ENCODE measurements at places on chromosomes 1 and 21.
A peak's percentile ranks its signal among the peaks of the same experiment; 100 is the strongest.

DNA sequence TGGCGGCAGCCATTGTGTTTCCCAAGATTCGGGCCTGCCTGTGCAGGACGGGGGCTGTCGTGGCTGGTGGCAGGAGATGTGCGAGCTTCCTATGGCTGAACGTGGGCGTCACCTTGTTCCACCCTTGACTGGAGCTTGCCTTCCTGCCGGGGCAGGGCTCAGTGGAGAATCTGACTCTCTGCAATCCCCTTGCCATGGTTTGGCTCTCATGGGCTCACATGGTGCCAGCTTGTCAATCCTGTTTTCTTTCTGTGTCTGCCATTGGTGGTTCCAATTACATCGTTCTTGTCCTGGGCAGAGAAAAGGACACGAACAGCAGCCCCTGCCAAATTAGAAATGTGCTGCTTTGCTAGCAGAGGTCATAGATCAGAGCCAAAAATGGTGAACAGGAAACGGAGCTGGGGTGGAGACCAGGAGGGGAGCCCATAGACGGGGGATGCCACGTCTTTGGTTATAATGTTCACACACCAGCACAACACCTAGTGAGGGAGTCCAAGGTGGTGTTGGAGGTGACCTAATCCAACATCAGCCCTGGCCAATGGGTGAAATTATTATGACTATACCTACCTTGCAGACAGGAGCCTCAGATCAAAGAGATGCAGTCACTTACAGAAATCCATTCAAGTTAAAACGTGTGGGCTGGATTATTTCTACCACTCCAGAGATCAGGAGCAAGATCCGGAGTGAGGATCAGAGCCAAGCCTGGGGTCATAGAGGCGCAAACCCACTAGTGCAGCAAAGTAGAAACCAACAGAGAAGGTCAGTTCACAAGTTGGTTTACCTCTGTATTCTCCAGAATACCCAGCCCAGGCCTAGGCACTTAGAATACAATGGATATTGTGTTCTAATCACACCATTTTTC is 253.1 kb downstream of the SIPA1L2 start:
- DNase-seq: no peak

DNA sequence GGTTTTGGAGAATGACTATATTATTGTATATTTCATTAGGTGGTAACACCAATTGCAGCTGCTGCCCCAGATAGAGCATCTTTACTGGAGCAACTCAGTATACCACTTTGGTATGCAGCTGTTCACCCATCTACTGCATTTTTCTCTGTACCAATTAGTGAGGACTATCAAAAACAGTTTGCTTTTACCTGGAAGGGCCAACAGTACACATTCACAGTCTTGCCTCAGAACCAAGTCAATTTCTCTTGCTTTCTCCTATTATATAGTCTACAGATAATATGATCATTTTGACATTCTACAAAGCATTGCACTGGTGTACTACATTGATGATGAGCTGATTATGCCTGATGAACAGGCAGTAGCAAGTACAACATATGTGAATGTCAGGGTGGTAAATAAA is 99.3 kb downstream of the PTPRU start:
- no peak for DNase-seq

DNA sequence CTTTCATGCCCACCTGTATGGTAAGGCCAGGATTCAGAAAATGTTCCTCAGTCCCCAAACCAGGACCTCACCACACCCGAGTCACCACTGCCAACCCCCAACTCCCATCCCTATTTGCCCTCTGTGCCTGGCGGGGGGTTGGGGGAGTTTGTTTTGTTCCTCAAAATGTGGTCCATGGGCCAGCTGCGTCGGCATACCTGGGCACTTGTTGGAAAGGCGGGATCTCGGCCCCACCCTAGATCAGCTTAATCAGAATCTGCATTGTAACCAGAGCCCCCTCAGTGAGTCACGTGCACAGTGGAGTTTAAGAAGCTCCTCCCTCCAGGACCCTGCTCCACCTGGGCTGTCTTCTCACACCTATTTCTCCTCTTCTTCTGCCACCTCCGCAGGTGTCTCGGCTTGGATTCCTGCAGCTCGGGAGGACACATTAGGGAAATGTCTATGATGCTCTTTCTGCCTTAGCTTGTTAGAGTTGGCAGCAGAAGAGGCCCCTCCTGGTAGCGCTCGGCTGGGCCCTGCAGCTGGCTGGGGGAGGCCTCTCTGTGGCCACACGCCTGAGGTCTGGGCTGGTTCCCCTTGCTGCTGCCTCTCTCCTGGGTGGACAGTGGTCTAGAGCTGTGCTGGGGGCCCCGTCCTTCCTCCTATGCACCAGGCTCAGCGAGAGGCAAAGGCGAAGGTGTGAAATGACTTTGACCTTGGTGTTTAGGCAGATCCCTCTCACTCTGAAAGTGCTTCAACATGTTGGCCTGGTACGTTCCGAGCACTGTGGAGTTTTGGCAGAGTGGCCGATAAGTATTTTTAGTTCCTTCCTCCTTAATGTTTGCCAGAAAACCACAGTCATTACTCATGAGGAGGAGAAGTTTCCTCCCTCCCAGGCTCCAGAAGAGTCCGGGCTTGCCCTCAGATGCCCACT is 41.8 kb upstream of the CAMTA1 start:
- no peak for DNase-seq

GRCh38 chr1:182198006-182198605 is 136.6 kb upstream of the ZNF648 start:
- DNase-seq: no peak

GRCh38 chr1:58402444-58402843 is 144.1 kb downstream of the OMA1 start:
- DNase-seq: no peak

GRCh38 chr1:235287208-235287882 is 40.6 kb downstream of the ARID4B start:
- no peak for DNase-seq

- no peak for DNase-seq
Observed at GRCh38 chr1:213457186-213457585, 406.1 kb downstream of the RPS6KC1 start.

- no peak for DNase-seq
Observed at GRCh38 chr21:46021978-46022544, 40.5 kb downstream of the COL6A1 start.

DNA sequence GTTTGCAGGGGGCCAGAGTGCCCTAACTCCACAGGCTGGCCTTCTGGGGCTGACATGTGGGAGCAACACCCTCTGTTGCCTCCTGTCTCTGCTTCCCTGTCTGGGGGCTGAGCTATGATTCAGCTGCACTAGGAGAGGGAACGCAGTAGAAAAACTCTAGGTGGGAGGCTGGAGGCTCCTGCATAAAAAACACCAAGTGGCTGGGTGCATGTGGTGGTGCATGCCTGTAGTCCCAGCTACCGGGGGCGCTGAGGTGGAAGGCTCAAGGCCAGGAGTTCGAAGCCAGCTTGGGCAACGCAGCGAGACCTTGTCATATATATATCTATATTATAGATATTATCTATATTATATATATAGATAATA is 5.6 kb downstream of the KIF17 start:
- DNase-seq: no peak

DNA sequence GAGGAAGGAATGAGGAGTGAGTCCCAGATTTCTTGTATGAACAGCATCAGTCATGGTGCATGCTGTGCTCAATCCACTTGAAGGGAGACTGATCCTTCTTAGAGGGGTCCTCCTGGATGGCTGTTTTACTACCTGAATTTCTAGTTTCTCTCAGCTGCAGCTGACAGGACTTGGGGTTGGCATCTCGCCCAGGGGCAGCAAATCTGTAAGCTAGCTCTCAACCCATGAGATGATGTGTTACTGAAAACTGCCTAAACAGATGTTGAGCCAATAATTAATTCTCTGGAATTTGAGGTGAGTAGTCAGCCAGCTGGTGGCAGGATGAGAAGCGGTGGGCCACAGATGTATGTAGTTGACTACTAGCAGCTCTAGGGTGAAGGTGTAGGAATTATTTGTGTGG is 19.6 kb downstream of the BACH1 start:
- DNase-seq: no peak

- DNase-seq: peak; percentile 12
Observed at GRCh38 chr1:244865028-244865371, 657 bp upstream of the HNRNPU start.

- DNase-seq: no peak
Observed at GRCh38 chr1:152067929-152068328, 20.9 kb downstream of the TCHHL1 start.

GRCh38 chr1:226510453-226510852 is 38.1 kb upstream of the STUM start:
- no peak for DNase-seq

- no peak for DNase-seq
Observed at GRCh38 chr1:1264868-1265272, 8.8 kb downstream of the UBE2J2 start.

GRCh38 chr1:180504186-180504585 is 1.8 kb upstream of the ACBD6 start:
- DNase-seq: no peak

DNA sequence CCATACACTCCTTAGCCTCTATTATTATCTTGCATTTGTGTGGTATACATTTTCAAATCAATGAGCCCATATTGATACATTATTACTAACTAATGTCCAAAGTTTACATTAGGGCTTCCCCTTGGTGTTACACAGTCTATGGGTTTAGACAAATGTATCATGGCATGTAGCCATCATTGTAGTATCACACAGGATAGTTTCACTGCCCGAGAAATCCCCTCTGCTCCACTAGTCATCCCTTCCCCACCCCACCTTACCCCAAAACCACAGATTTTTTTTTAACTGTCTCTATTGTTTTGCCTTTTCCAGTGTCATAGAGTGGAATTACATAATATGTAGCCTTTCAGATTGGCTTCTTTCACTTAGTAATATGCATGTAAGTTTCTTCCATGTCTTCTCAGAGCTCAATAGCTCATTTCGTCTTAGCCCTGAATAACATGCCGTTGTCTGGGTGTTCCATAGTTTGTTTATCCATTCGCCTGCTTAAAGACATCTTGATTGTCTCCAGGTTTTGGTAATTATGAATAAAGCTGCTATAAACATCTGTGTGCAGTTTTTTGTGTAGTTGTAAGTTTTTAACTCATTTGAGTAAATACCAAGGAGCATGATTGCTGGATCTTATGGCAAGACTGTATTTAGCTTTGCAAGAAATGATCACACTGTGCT is 86.4 kb upstream of the LYST start:
- DNase-seq: no peak

DNA sequence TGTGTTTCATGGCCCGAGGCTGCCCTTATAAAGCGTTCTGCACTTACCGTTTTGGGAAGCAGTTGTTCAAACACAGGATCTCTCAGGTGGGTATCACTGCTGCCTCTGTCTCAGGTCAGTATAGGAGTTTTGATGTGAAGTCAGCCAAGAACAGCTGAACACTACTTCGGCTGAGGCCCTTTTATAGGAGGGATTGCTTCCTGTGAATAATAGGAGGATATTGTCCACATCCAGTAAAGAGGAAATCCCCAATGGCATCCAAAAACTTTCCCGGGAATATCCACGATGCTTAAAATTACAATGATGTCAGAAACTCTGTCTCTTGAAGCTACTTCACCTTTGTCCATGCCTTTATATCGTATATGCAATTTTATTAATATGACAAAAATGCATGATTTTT is at the start of gene SELE:
Gene SELE (minus strand): TSS at position 156 of the 400 bp plus-strand sequence. CDS start 467 bp downstream, outside the sequence.
- DNase-seq: no peak

- no peak for DNase-seq
Observed at GRCh38 chr1:94324178-94324544, 86.8 kb upstream of the ARHGAP29 start.

DNA sequence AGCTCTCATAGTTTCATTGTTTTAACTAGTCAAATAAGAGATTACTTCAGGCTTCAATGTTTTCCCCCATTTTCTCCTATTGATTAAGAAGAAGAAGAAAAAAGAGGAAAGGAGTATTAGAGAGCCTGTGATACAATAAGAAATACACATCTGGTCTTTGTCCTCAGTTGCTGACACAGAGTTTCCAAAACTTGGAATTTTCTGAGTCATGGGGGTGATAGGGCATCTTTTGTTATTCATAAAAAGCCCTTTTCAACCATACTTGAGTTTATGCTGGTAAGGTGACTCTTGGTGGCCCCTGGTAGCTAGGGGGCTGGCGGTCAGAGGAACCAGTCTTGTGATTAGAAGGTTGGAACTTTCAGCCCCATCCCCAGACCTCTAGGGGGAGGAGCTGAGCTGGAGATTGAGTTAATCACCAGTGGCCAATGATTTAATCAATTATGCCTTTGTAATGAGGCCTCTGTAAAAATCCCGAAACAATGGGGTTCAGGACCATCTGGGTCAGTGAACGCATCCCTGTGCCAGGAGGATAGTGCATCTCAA is 28.9 kb upstream of the KLF18 start:
- DNase-seq: no peak

DNA sequence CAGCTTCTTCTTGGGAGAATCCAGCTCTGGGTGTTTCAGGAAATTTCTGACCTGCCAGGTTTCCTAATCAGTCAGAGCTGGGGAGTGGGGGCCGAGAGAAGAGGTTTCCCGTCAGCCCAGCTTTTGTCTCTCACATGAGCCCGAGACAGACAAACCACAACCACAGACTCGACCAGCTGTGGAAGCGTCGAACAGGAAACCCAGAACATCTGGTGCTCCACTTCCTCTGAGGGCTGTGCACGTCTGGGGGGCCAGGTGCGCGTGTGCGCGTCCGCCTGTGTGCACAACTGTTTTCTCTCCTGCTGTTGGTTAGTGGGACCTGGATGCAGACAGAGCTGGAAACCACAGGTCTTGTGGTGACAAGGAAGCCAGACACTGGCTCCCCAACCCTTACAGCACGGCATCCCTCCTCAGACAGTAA is 113.0 kb upstream of the SLC25A33 start:
- peak; percentile 49 for DNase-seq

GRCh38 chr1:99777752-99778151 is 11.3 kb upstream of the FRRS1 start:
- no peak for DNase-seq

DNA sequence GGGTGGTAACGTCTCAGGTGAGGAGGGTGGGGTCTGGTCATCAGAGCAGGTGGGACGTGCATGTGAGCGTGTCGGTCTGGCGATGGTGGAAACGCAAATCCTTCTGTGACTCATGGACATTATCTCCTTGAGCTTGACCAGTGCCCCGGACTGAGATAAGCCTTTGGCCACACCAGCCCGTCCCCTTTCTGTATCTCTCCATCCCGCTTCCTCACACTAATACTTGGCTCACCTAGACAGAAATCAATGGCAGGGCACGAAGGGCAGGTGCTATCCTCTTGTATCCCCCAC is 7.9 kb upstream of the AQP10 start:
- no peak for DNase-seq

DNA sequence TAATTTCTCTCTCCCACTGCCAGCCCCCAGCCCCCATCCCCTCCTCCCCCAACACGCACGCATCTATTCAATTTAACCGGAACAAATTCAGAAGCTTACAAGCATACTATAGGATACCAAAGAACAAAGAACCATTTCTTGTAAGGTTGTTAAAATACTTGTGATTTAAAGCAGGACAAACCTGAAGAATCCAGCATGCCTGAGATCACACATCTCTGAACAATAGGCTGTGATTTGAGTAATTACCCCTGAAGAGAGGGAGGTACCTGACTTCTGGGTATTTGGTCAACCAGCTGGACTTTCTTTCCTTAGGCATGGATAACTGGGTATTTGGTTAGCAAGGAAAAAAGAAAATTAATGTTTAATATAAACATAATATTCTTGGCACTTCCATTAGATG is 105.1 kb downstream of the NMNAT2 start:
- no peak for DNase-seq

Data from activated T-cell treated with anti-CD3 and anti-CD28 coated beads for 4 hours (primary cell).